ENCODE measurements at places on chromosomes 2 and 18.

GRCh38 chr18:23938043-23938756 is 76.4 kb upstream of the TTC39C start:
- DNase-seq: no peak

GRCh38 chr2:118925476-118925875 is 16.5 kb upstream of the MARCO start:
- no peak for DNase-seq

DNA sequence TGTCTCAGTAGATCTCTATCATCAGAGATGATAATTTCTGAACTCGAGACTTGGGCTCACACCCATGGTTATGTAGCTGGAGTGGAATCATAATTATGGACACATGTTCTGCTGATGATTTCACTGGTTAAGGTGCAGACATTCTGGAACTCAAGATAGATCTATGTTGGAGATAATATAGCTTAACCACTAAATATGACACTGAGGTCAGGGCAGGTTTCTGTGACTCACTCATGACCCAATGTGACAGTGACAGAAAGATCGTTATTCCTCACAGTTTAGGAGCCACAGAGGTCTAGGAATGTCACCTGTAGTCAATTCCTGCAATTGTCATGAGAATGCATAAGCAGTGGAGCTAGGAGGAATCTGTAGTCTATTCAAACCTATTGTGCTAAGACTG is 828.6 kb downstream of the TRIB2 start:
- no peak for DNase-seq

DNA sequence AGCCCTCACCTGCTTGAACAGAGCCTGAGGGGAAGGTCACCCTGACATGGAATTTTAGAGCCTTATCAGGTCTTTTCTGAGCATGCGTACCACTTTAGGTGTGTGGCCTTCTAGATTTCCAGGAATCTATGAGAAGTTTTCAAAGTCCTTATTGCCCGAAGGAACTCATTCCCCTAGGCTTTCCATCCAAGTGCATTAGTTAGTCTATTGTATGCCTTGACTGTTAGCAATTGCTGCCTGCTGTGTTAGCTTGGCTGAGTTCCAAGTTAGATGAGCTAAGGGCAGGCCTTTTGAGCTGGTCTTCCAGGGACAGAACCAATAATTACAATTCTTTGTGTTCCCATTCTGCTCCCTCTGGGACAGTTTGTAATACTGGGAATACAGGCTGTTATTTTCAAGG is 30.8 kb upstream of the PUM2 start:
- DNase-seq: peak; percentile 61

DNA sequence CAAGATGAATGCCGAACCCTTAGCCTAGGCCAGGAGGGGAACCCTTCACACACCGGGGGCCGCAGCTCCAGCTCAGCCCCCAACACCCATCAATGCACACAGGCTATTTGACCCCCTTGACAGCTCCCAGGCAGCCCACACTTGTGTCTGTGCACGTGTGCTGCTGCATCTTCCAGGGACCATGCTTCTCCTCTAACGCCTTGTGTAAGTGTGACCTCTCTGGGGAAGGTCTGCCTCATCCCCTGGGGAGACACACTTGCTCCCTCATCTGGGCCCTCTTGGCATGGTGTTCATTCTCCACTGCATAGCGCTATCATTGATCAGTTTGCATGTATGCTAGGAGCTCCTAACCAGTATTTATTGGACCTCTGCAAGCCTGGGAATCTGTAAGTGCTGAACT is 120.0 kb upstream of the FHL2 start:
- DNase-seq: no peak

GRCh38 chr2:188952901-188953300 is 21.3 kb upstream of the COL3A1 start:
- DNase-seq: no peak

GRCh38 chr2:56682397-56682760 is 498.6 kb downstream of the CCDC85A start:
- DNase-seq: no peak

GRCh38 chr2:37698931-37699481 is 27.6 kb upstream of the CDC42EP3 start:
- no peak for DNase-seq

- no peak for DNase-seq
Measured at GRCh38 chr2:241895427-241895711, 25.8 kb downstream of the RTP5 start.

GRCh38 chr18:54465502-54465901 is 107.8 kb downstream of the C18orf54 start:
- no peak for DNase-seq

GRCh38 chr2:160322320-160322719 is 122.2 kb upstream of the ITGB6 start:
- DNase-seq: no peak

GRCh38 chr18:9874728-9875127 is 11.0 kb upstream of the TXNDC2 start:
- DNase-seq: no peak

DNA sequence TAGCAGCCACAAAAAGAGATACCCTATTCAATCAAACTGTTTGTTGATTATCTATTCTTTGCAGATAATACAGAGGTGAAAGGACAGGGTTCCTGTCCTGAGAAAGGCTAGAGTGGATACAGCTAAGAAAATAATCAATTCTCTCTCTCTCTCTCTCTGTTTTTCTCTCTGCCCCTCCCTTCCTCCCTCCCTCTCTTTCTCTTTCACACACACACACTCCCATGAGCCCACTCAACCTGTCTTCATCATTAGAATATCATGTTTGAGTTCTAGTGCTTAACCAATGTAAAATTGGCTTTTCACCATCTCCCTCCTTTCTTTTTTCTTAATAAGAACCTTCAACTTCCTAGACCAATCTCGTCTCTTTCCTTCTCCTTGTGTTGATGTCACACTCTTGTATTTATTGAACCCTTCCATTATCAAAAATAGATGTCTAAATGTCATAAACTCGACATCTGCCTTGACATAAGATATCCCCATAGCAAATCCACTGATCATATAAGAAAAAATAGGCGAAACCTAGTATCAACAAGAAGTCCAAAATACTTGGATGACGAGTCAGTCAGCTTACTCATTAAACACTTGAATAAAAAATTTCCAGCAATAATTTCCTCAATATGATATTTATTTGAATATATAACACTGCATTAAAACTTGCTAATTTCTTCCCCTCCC is 42.8 kb upstream of the CYTIP start:
- no peak for DNase-seq

DNA sequence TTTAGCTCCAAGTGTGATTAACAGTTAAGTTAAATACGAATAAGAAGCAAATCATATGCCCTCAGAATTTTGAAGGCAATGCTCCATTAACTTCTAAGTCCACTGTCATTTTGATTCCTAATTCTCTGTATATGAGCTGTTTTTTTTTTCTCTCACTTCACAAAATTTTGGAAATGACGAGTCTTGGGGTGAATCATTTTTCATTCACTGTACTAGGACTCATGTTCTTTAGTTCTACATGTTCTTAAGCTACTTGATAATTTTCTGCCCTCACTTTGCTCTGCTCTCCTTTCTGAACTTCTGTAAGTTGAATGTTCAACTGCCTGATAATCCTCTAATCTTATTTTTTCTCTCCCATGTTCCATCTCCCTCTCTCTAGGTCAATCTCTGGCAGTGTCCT is 141.0 kb downstream of the THADA start:
- no peak for DNase-seq

DNA sequence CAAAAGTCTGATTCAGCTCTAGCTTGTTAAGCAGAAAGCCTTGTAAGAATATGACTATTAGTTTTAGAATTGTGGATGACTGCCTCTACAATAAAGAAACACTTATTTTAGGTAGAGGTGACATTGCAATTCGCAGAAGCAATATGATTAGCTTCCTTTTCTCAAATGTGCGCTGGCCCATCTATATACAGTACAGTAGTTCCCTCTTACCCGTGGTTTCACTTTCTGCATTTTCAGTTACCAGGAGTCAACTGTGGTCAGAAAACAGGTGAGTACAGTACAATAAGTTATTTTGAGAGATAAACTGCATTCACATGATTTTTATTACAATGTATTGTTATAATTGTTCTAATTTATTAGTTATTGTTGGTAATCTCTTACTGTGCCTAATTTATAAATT is 405.1 kb downstream of the GPD2 start:
- no peak for DNase-seq
